SK-N-SH (cell line): ENCODE measurements at places on chromosomes 12 and 14. TPM values are rescaled to one million over a fixed set of nuclear protein-coding genes. Genes with fewer than 3 reads are reported as not detected.

- H3K27me3 ChIP-seq = no peaks in the 10 kb centered on the region
- peak; percentile 95 for DNase-seq
- peaks cover 5% of the 10 kb centered on the region; the same call in 1 of the 2 replicates for H3K4me1 ChIP-seq
- H3K36me3 ChIP-seq = peaks cover 19% of the 10 kb centered on the region; the same call in 1 of the 2 replicates
Observed at GRCh38 chr12:123269395-123269892, 2.2 kb downstream of the CDK2AP1 start.

GRCh38 chr12:124727264-124727800, 136.3 kb downstream of the SCARB1 start:
- DNase-seq = no peak
- 0 out of 2 replicates have a peak overlapping the region, but pooled peaks have one; percentile 7 for H3K27ac ChIP-seq
- no peaks in the 10 kb centered on the region for H3K27me3 ChIP-seq
- no peak overlapping the region for H3K4me3 ChIP-seq
- H3K4me1 ChIP-seq = peaks cover 15% of the 10 kb centered on the region; the same call in 1 of the 2 replicates
- no peaks in the 10 kb centered on the region for H3K36me3 ChIP-seq

- no peaks in the 10 kb centered on the region for H3K27me3 ChIP-seq
- H3K4me1 ChIP-seq = no peaks in the 10 kb centered on the region
- DNase-seq = no peak
- no peaks in the 10 kb centered on the region for H3K36me3 ChIP-seq
- H3K27ac ChIP-seq = no peak overlapping the region
Observed at GRCh38 chr14:87600240-87600639, 392.7 kb downstream of the GALC start.

DNA sequence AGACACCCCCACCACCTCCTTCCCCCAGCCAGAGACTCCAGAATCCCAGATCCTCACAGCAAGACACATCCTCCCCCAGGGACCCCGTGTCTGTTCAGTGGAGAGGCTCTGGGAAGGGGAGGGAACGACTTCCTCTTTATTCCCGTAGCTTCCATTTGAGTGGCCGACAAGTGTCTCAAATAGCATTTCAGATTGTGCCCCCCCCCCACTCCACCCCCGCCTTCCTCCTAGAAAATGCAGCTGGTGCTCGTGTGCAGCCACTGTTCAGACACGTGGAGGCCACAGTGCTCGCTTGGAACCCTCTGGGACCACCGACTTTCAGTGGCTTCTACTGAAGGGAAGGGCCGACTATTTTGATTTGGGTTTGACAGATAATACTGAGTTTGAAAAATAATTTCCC, 14.3 kb downstream of the PPP2R5C start:
- no peaks in the 10 kb centered on the region for H3K4me1 ChIP-seq
- H3K36me3 ChIP-seq = peaks cover 7% of the 10 kb centered on the region
- H3K27ac ChIP-seq = no peak overlapping the region
- H3K27me3 ChIP-seq = no peaks in the 10 kb centered on the region
- no peak for DNase-seq

GRCh38 chr14:68762953-68763764, 29.7 kb downstream of the ZFP36L1 start:
- DNase-seq = peak; percentile 80
- peaks cover 12% of the 10 kb centered on the region for H3K4me1 ChIP-seq
- H3K36me3 ChIP-seq = no peaks in the 10 kb centered on the region
- no peak overlapping the region for H3K4me3 ChIP-seq

DNA sequence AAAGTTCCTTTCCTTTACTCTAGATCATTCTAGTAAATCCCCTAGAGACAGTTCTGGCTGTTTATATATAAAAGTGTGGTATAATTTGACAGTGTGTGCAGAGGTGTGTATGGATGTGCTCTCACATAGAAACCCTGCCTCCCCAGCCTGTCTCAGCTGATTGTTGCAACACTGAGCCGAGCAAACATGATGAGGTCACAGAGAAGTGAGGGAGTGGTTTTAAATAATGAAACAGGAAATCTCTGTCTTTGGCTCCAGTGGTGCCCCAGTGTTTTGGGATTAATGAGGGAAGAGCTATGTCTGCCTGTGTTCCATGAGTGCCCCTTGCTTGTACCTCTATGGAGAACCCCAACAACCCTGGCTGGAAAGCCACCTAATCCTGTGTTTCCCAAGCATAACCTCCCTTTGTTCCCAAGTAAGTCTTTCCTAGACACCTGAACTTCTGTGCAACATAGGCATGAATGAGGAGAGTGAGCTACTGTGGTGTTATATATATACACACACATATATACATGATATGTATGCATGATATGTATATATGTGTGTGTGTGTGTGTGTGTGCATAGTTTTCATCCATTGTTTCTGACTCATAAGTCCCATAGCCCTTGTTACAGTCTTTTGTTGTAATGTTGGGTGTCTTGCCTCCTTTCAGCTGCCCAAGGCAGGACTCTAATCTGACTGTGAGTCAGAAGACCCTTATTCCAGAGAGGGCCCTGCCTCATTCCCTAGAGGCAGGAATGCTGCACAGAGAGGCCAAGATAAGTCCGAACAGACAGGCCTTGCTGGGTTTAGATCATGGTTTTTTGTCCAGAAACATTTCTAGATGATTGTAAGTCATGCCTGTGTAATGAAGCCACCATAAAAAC, 18.0 kb downstream of the TRAF3 start:
- no peak for DNase-seq
- H3K27ac ChIP-seq = no peak overlapping the region
- no peak overlapping the region for H3K4me3 ChIP-seq
- no peaks in the 10 kb centered on the region for H3K27me3 ChIP-seq

DNA sequence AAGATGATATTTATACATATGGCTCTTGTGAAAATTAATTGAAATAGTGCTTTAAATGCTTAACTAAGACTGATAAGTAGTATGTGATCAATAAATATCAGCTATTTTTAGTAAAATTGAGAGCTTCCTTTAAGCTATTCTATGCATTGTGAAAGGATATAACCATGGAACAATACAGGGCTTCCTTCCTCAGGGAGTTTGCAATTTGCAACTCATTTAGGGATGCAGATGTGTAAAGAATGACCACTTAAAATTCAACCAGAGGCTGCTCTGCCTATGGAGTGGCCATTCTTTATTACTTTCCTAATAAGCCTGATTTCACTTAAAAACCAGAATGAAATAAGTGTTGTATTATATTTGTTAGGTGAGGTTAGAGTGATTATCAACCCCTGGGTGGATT, 103.2 kb upstream of the PRICKLE1 start:
- no peak for DNase-seq
- no peaks in the 10 kb centered on the region for H3K27me3 ChIP-seq

GRCh38 chr14:23492618-23493272, 23.2 kb downstream of the NGDN start:
- H3K27me3 ChIP-seq = no peaks in the 10 kb centered on the region
- H3K4me1 ChIP-seq = no peaks in the 10 kb centered on the region
- no peak overlapping the region for H3K27ac ChIP-seq
- H3K4me3 ChIP-seq = no peak overlapping the region

- H3K27me3 ChIP-seq = no peaks in the 10 kb centered on the region
- no peak overlapping the region for H3K27ac ChIP-seq
- H3K4me3 ChIP-seq = no peak overlapping the region
Observed at GRCh38 chr12:1504304-1504894, 90.0 kb downstream of the FBXL14 start.

DNA sequence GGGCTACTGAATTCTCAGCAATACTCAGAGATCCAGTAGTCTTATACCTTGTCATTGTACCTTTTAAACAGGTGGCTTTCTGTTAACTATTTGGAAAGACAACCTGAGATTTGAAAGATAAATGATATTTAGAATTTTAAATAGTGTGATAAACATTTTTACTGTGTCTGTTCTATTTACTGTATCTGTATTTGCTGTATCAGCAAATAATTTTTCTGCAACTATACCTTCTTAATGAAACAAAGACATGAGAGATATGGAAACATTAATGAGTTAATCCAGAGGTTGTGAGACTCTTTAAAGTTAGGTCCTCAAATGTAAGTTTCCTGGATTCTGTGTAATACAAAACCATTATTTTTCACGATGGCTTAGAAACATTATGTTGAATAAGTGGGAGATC, 249.6 kb downstream of the CCDC59 start:
- no peak for DNase-seq
- no peaks in the 10 kb centered on the region for H3K36me3 ChIP-seq
- H3K4me1 ChIP-seq = no peaks in the 10 kb centered on the region
- H3K27me3 ChIP-seq = no peaks in the 10 kb centered on the region
- no peak overlapping the region for H3K4me3 ChIP-seq

GRCh38 chr12:122184517-122184916, 1.6 kb downstream of the LRRC43 start:
- no peaks in the 10 kb centered on the region; the same call in 1 of the 2 replicates for H3K4me1 ChIP-seq
- no peak overlapping the region for H3K27ac ChIP-seq
- H3K27me3 ChIP-seq = no peaks in the 10 kb centered on the region
- H3K36me3 ChIP-seq = no peaks in the 10 kb centered on the region
- no peak overlapping the region for H3K4me3 ChIP-seq

GRCh38 chr12:3004655-3005565, 45.7 kb downstream of the TEAD4 start:
- no peaks in the 10 kb centered on the region; the same call in 1 of the 2 replicates for H3K36me3 ChIP-seq
- DNase-seq = peak; percentile 85
- H3K27me3 ChIP-seq = no peaks in the 10 kb centered on the region
- no peak overlapping the region for H3K27ac ChIP-seq
- peaks cover 20% of the 10 kb centered on the region; the same call in 1 of the 2 replicates for H3K4me1 ChIP-seq

GRCh38 chr12:108371801-108372344, 32.8 kb upstream of the CMKLR1 start:
- peaks cover 32% of the 10 kb centered on the region for H3K4me1 ChIP-seq
- H3K36me3 ChIP-seq = no peaks in the 10 kb centered on the region
- H3K27me3 ChIP-seq = no peaks in the 10 kb centered on the region
- H3K4me3 ChIP-seq = no peak overlapping the region
- no peak overlapping the region for H3K27ac ChIP-seq

DNA sequence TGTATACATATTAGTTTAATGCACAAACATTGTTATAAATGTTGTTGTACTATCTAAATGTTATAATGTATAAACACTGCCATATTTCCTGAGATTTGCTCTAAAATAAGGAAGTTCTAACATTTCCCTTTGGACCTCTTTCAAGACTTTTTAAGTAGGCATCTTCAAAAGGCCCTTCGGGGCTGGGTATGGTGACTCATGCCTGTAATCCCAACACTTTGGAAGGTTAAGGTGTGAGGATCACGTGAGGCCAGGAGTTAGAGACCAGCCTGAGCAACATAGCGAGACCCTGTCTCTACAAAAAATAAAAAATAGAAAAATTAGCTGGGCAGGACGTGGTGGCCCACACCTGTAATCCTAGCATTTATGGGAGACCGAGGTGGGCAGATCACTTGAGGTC, 35.5 kb downstream of the FBLN5 start:
- H3K27ac ChIP-seq = no peak overlapping the region
- DNase-seq = no peak
- H3K4me3 ChIP-seq = no peak overlapping the region
- no peaks in the 10 kb centered on the region for H3K27me3 ChIP-seq
- no peaks in the 10 kb centered on the region for H3K4me1 ChIP-seq

ARID4A gene
- polyA plus RNA-seq = 4.6 and 5.6 TPM in 2 replicates

OVCH1 gene
- not detected in 2 replicates for polyA plus RNA-seq

RHOF gene
- polyA plus RNA-seq = 5.0 and 5.3 TPM in 2 replicates

HAL gene
- 0.08 and 0.10 TPM in 2 replicates for polyA plus RNA-seq

LTB4R2 gene
- polyA plus RNA-seq = 8.2 and 12.2 TPM in 2 replicates
